NCI-H774 (cell line): ENCODE measurements at places on chromosomes 13 and 19.
A peak's percentile ranks its signal among the peaks of the same experiment; 100 is the strongest.

DNA sequence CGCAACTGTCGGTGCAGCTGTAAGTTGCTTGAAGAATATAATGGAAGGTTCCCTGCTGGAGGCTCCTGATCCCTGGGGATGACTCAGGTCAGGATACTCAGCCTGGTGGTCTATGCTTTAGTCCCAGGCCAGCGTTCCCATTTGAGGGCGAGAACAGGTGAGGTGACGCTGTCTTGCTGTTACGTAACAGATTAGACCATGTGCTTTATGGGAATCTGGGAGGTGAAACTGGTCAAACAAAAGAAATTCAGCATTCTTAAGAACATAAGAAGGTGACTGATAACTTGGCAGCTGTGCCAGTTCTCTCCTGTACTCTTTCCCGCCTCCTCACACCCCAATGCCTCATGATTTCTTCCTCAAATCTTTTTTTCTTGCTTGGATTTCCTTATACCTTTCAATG, at the start of gene CXCL17:
Gene CXCL17 (minus strand): TSS at position 114 of the 400 bp plus-strand sequence. CDS start 114 bp downstream, outside the sequence.
- DNase-seq: no peak

- no peak for DNase-seq
Measured at GRCh38 chr13:99796175-99796819, 175.3 kb downstream of the ZIC5 start.

DNA sequence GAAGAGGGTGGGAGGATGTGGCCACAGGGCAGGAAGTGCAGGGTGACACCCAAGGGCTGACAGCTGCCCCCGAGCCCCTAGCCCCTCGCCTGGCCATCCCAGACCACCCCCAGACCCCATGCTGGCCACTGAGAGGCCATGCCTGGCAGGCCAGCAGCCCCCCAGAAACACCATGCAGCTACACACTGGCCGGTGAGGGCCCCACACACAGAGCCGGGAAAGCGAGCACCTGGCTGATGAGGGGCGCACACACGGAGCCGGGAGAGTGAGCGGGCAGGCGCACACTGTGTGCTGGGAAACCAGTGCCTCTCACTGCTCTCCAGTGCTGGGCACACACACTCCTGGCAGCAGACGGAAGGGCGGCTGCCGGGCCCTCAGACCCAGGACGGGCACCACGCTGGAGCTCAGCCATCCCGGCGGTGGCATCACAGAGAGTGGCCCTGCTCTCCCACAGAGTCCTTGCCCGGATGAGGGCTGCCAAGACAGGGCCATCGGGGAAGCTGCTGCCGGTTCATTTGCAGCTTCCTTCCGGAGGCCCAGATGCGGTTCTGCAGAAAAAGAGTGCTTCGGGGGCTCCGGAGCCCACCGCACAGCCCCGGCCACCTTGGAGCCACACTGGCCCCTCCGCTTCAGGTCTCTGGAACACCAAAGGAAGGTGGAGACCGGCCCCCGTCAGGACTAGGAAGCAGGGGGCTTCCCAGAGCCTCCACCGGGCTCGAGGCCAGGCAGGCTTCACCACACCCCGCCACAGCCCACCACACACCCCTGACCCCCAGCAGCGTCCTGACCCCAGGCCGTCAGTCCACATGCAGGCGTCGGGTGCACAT, 76.4 kb downstream of the SPACA7 start:
- no peak for DNase-seq

DNA sequence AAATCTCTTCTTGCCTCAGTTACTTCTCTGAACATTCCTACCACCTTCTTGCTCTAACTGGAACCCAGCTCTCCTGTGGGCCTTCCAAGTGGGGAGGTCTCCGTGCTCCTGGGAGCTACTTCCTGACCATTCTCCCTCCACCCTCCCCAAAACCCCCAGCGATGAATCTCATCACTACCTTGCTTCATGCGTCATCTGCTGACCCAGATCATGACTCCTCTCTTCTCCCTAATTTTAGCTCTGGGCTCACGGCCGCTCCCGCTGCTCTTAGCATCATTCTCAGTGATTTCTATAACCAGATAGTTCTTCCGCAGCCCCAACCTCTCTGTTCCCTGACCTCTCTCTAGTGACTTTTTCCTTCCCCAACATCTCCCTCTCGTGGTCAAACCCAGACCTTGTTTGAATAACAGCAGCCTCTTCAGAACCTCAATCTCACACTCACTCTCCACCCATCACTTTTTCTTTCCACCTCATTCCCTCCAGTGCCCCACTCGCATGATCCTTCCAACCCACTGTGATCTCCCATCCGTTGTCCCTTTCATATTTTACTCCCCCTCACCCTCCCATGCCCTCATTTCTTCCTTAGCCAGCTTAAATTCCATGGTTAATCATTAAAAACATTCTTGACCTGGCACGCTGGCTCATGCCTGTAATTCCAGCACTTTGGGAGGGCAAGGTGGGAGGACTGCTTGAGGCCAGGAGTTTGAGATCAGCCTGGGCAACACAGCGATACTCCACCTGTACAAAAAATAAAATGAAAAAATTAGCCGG, 21.8 kb downstream of the MRPS12 start:
- peak; percentile 44 for DNase-seq

DNA sequence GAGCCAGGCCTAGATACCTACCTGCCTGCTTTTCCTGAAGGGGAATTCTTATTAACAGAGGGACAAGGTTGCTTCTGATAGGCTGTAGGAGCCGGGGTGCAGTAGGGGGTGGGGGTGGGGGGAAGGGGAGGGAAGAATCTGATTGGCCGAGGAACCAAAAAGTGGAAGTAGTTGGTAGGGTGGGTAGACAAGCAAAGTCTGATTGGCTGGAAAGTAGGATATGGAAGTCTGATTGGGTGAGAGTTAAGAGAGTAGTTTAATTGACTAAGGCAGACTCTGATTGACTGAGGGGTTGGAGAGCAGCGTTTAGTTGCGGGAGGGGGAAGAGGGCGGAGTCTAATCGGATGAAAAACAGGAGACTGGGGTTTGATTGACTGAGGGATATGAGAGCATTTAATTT, 9.4 kb upstream of the CYP4F22 start:
- DNase-seq: no peak

GRCh38 chr19:28876609-28877123, 336.3 kb downstream of the UQCRFS1 start:
- DNase-seq: no peak

GRCh38 chr13:21486322-21486721, 27.2 kb upstream of the ZDHHC20 start:
- DNase-seq: no peak

- DNase-seq: no peak
Measured at GRCh38 chr13:76764429-76764828, 121.8 kb downstream of the KCTD12 start.

DNA sequence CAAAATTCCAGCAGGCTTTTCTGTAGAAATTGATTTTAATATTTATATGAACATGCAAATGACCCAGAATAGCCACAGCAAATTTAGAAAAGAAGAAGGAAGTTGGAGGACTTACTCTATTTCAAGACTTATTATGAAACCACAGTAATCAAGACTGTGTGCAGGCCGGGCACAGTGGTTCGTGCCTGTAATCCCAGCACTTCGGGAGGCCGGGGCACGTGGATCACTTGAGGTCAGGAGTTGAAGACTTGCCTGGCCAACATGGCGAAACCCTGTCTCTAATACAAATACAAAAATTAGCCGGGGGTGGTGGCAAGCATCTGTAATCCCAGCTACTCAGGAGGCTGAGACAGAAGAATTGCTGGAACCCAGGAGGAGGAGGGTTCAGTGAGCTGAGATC, 6.0 kb upstream of the FFAR2 start:
- no peak for DNase-seq

DNA sequence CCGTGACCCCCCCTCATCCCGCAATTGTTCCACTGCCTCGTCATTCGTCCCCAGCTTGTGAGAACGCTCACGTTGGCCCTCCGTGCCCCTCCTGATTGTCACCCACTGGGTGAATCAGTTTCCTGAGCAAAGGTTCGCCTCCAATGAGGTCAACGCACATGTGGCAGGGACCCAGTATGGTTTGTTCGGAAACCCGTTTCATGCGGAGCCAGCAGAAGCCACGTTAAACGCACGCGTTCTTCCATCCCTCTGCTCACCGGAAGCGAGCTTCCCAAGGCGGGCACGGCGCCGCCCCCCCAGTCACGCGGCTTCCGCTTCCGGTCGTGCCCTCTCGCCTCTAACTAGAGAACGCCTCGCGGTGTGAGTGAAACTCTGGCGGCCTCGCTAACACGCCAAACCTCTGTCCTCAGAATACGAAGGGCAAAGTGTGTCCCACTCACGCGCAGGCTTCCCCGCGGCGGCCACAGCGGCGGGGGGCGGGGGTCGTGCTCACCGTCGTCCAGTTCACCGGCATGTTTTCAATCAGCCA, 18.0 kb upstream of the CFAP97D2 start:
- DNase-seq: no peak

DNA sequence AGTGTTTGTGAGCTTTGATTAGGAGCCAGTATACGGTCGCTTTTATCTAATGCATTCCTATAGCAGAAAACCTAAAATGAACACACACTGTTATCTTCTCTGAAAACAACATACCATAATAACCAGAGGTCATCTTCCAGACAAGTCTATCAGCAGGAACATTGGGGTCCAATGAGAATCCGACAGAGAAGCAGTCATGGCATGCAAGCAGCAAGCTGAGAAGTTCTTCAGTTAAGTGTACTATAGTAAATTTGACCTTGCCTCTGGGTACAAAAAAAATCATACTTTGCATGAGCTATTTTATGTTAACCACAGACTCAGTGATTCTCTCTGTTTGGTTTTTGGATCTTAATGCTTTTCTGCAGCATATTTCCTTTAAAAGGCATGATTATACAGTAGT, 1505.1 kb downstream of the PCDH9 start:
- DNase-seq: no peak

DNA sequence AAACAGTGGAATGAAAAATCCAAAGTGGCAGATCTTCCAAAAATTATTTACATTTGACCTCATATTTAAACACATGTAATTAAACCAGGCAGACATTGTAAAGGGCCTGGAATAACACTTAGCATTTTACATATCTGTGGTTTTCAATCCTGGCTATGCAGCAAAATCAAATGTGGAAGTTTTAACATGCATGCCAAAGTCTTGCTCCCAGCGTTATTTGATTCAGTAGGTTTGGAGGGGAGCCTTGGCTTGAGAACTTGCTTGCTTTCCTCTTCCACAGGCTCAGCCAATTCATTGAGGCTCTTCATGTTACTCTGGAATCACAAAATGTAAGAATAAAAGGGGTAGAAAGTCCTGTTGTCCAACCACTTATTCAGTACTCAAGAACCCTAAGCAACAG, 42.5 kb upstream of the INTS6 start:
- DNase-seq: no peak

- DNase-seq: no peak
Measured at GRCh38 chr13:113229161-113229560, 19.7 kb downstream of the CUL4A start.

DNA sequence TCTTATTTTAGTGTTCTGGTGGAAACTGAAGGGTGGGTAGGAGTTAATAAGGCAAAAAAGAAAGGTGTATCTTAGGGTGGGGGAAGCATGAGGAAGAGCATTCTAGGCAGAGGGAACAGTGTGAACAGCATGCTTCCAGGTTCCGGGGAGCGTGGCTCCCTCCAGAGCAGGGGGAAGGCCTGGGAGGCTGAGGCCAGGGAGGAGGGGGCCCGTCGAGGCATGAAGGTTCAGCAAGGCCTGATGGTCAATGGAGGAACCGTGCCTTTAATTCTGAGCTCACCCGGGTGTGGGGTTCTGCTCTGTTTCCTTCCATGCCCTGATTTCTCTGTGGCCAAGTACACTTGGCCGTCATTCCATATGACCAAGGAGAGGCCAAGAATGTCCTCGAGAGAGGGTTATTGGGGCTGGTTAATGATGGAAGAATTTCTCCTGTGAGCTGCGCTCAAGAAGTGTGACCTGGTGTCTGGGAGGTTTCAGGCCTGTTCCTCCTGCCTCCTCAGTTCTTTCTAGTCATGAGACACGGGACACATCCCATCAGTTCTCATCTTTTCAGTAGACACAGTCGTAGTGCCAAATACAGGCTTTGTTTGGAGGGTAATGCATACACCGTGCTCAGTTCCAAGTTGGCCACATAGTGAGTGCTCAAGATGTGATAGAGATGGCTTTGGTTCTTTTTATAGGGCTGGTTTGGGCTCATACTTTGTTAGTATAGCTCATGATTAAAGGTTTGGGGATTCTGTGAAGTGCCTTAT, 73.6 kb downstream of the SIPA1L3 start:
- no peak for DNase-seq

- DNase-seq: no peak
Measured at GRCh38 chr13:76463314-76463713, 422.9 kb downstream of the KCTD12 start.

DNA sequence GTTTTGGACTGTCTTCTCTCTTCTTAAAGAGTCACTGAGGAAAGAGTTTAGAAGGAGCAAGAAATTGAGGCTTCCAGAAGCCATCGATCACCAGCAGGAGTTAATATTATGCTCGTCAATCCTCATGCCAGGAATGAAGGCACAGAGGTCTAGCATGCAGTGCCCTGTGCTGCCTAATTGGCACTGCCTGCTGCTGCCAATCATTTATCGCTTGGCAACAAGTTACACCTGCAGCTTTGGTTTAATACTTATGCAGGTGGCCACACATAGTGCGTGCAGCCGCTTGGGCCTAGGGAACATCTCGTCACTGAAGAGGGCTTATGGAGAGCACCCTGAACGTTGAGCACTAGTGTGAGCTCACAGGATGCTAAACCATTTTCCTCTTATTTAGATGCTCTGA, 2.7 kb upstream of the SOX1 start:
- DNase-seq: peak; percentile 97

DNA sequence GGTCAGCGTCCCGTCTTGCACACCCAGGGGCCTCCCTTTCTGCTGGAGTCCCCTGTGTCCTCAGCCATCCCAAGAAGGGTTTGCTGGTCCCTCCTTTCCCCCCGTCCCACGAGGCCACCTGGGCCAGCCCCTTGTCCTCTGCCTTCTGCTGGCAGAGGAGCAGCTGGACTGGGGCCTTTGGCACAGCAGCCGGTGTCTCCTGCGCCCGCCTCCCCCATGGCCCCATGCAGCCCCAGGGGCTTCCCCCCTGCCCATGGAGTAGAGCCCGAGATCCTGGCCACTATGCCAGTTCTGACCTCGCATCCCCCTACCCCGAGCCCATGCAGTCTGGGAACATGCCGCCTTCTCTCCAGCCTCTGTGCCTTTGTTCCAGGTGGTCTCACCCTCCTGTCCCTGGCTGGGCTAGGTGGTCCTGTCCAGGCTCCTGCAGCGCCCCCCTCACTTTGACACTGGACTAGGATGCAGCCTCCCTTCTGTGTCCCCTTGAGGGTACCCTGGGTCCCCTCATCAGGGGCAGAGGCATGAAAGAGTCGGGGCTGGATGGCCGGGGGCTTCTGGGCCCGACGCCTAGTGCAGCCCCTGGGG, 5.7 kb upstream of the GARIN5A start:
- DNase-seq: no peak
